ENCODE measurements at places on chromosomes 7 and 10. TPM values are rescaled to one million over a fixed set of nuclear protein-coding genes. Genes with fewer than 3 reads are reported as not detected.

The PAPSS2 gene
- total RNA-seq: 22.1 TPM

The OR6B1 gene
- total RNA-seq: not detected

The CACNA2D1 gene
- total RNA-seq: 44.7 TPM

The ITGB8 gene
- total RNA-seq: 11.9 TPM

The SRRM3 gene
- total RNA-seq: 4.3 TPM

Data from thoracic aorta (tissue), 2 donors.